Fibroblast of skin of right biceps (primary cell): ENCODE measurements at places on chromosomes 6 and 20.

DNA sequence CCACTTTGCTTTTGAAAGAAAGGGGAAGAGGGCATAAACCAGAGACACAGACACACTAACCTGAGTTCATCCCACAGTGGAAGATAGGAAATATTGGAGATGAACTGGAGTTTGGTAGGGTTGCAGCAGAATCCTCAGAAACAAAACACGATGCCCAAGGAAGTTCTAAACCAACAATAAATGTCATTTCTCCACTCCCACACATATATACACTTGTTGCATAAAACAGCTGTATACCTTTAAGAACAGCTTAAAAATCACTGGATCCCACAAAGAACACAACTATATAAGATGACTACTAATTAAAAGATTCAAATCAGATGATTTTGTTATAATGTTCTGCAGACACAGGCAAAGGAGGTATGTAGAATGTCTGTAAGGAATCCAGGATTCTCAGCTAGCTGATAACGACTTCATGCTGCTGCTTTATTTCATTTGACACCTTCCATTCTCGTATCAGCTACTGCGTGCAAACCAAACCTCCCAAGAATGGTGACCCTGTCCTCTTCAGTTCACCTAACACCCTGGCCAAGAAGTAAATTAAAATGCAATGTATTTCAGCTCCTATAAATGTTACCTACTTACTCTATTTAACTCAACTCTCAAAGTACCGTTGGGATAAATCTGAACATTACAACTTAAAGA lies 14.3 kb downstream of the KIF13A start:
- DNase-seq: no peak

DNA sequence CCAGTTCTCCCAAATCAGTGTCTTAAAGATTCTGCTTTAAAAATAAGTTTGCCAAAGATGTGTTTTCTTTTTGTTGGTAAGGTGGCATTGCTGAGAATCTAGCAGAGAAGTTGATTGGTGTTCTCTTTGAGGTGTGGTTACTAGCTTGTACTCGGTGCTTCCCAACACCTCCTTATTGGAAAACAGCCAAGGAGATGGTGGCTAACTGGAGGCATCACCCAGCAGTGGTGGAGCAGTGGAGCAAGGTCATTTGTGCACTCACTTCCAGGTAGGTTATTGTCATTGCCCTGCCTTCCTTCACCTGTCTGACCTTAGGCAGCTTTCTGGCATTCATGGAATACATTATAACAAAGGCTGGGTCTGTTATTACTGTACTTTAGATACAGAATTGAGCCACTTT lies 26.7 kb downstream of the RALGAPB start:
- DNase-seq: no peak

DNA sequence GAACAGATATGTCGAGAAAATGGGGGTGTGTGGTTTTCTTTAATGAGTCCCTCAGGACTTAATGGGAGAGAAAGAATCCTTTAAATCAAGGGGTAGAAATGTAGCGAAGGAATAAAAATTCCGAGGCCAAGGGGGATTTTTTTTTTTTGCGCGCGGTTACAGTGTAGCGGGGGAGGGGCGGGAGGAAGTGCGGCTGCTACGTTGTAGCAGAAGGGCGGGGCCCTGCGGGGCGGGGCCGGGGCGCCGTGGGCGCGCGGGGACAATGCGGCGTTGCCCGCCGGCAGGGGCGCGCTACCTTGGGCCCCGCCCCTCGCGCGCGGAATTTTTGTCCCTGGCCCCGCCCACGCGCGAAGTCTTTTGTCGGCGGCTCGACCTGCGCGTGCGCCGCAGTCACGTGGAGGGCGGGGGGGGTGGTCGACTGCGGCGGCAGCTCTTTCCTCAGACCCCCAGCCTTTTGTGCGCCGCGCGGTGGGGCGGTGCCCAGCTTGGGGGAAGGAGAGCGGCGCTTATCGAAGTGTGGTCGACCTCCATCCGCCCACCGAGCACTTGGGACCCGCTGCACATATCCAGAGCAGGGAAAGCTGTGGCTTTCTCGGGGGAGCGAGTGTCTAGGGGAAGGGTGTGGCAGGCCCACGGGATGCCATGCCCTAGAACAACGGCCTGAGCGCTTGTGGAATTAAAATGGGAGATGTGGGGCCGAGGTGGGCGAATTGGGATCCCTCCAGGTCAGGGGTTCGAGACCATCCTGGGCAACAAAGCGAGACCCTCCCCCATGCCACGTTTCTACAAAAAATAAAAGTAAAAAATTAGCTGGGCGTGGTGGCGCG lies 1.3 kb downstream of the TUBB start:
- peak; percentile 93 for DNase-seq

DNA sequence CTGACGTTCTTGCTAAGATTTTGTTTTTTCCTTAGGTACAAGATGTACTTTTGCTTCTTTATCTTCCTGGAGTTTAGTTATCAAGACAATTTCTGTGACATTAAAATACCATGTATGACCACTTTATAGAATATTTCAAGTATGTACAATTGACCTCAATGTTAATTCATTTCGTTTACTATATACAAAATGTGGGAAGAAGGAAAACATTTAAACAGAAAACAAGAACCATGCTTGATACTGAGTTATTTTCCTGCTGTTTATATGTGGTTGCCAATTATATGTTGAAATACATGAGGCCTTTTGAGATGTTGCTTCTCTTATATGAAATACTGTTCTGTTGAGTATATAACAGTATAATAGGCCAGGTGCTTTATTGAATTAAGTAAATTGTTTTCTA lies 184.3 kb downstream of the JARID2 start:
- DNase-seq: no peak

- peak; percentile 54 for DNase-seq
These were observed 354.1 kb upstream of the MAP3K7 start for GRCh38 chr6:90940812-90941481.

DNA sequence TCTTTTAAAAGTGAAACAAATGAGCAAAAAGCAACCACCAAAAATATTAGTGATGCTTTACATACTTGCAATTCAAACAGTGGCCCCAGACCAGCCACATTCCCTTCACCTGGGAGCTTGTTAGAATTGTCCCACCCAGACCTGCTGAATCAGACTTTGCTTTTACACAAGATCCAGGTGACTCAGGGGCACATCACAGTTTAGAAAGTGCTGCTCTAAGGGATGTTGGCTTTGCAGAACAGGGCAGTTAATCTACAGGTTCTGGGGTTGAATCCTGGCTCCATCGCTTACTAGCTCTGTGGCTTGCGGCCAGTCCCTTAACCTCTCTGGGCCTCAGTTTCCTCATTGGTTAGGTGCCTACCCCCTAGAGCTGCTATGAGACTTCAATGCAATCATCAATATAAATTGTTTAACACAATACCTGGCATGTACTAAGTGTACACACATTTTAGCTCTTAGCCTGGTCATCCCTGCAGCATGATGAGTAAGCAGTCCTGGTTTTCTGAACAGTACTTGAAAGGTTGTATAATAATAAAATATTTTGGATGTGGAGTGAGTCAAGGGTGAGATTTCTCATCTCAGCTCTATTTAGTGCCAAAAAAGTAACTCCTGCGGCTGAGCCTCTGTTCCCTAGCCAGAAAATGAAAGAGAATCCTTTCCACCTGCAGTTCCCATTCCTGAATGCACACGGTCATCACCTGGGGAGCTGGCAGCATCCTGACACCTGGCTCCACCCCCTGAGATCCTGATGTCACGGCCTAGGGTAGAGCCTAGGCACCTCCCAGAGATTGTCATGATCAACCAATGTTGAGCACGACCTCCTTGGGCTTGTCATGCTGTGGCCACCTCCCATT lies 162.7 kb downstream of the ANKRD60 start:
- peak; percentile 53 for DNase-seq

GRCh38 chr6:14792118-14792955 lies 453.5 kb upstream of the JARID2 start:
- DNase-seq: peak; percentile 38

GRCh38 chr6:75094614-75095200 lies 111.1 kb downstream of the COL12A1 start:
- DNase-seq: peak; percentile 94

DNA sequence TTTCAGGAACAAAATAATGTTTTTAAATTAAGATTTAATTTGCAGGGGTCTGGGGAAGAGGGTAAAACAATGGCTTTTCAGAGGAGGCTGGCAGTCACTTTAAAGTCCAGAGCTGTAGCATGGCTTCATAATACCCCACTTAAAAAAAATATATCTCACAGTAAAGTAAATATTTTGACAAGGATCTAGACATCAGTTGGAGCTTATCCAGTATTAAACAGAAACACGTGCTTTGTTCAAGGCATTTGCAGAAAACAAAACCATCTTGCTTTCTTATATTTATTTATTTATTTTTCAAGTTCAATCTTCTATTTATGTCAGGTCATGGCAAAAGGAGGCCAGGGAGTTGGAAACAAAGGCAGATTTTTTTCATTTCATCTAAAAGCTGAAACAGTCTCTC lies 53.3 kb upstream of the PRL start:
- no peak for DNase-seq

DNA sequence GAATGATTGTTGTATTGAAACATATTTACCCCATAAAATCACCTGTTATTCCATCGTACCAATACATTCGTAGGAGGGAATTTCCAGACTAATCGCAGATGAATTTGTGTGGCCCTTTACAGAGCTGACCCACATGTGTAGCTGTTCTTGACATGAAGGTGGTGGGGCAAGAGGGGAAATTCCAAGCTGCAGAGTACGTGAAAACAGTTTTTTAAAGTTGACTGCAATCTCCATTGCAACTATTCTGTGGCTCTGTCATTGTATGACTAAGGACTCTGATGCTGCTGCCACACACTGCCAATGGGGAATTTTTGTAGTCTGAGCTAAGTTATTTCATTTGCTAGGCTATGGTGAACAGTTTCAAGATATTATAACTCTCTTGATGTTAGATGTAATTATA lies 46.4 kb upstream of the ADTRP start:
- DNase-seq: peak; percentile 38

DNA sequence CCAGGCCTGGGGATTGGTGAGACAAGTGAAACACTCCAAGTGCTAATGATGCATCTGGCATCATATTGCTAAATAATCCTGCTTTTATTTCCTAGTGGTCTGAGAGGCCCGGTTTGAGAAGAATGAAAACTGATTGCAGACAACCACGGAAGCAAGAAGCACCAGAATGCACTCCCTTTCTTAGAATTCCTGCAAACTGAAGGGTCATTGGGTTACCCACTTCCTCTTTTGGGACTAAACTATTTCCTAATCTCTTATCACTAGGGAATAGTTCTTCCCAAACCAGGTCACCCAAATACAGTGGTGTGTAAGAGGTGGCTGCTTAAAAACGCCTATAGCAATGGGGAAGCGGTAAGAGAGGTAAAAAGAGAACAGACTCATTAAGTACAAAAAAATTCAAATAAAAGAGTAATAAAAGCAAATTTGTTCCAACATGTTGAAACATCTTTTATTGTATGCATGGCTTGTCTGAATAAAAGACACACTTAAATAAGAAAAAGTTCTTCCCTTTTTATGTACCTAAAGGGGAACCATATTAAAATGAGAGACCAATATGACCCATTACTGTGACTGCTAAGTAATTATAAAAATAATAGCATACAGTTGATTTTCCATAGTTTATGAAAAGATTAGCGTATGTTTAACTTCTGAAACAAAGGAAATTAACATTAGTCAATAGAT lies 125.8 kb downstream of the MYB start:
- no peak for DNase-seq

- DNase-seq: no peak
These were observed 35.2 kb downstream of the GPX6 start for GRCh38 chr6:28480253-28480932.

GRCh38 chr6:31663126-31663960 lies 1.5 kb downstream of the GPANK1 start:
- DNase-seq: peak; percentile 59

DNA sequence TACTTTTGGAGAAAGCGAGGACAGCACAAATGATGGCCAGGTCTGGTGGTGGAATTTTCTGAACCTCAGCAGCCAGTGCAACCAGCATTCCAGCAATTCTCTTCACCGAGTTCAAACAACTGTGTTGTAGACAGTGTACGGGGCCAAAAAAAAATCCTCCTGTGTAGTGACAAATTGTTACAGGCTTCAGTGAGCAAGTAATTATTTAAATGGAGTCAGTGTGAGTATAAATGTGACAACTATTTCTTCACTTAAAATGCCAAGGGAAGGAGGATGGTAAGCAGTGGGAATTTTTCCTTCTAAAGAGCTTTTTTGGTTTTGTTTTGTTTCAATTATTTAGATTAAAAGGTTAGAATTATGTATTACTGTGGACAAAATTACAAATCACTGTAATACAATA lies 154.1 kb downstream of the TMEM242 start:
- DNase-seq: no peak

DNA sequence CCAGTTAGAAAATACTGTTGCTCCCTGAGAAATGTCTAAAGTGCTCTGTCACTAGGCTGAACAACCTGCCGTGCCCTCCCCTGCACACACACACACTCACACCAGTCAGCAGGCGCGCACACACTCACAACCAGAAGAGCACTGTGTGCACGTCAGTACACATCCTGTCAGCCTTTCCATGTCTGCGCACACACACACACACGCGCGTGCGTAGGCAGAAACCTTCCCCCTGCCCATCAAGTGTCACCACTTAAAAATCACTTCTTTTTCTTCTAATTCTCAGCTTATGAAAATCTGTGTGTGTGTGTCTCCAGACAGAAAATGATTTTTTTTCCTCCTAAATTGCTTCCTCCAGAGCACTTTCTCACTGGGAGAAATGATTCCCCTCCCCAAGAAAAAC lies 100.3 kb downstream of the EDN3 start:
- peak; percentile 26 for DNase-seq

DNA sequence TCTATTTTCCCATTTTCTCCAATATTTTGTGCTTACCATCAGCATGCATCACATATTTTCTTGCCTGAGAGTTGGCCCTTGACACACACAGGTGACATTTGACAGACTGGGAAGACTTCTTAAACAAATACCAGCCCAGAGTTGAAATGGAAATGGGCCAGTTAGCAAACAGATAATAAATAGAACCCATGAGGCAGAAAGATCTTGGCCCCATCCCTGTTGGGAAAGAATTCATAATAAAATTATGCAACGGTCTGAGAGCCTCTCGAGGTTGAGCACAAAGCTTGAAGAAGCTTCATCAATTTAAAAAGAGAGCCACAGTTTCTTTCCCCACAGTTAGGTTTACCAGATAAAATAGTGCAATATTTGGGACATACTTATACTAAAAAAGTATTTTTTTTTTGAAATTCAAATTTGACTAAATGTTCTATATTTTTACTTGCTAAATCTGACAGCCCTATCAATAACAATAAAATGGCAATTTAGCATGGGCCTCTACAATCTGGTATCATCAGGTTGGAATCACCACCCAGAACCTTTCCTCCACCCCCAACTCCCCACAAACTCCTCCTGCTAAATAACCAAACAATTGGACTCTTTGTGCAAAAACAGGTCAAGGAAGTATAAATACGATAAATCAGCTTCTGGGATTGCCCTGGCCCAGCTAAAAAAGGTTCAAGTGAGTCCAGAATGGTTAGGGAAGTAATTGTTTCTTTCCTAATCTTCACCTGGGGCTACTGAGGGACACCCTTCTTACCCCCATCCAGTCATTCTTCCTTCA lies 129.8 kb downstream of the CD164 start:
- DNase-seq: no peak

- peak; percentile 42 for DNase-seq
These were observed 237.1 kb downstream of the UST start for GRCh38 chr6:148983966-148984365.
